ENCODE measurements at places on chromosomes 2 and 18.

- DNase-seq: no peak
These were observed 331.6 kb downstream of the CCDC85A start for GRCh38 chr2:56515399-56515798.

DNA sequence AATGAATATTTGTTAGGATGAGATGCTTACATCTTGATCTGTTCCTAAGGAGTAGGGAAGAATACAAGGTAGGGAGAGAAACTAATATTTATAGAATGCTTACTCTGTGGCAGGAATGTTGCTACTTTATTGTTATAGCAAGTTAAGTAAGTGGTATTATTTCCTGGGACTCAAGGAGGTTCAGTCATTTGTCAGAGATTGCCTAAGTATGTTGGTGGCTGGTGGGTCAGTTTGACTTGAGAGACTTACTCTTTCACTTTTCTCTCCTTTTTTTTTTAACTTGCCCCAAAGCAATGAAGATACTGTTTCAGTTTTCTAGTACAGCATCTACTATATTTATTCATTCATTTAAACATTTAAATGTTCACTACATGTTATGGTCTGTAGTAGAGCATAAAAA, 209.2 kb upstream of the STON1 start:
- no peak for DNase-seq

GRCh38 chr2:209767316-209767715, 4.3 kb upstream of the UNC80 start:
- no peak for DNase-seq

DNA sequence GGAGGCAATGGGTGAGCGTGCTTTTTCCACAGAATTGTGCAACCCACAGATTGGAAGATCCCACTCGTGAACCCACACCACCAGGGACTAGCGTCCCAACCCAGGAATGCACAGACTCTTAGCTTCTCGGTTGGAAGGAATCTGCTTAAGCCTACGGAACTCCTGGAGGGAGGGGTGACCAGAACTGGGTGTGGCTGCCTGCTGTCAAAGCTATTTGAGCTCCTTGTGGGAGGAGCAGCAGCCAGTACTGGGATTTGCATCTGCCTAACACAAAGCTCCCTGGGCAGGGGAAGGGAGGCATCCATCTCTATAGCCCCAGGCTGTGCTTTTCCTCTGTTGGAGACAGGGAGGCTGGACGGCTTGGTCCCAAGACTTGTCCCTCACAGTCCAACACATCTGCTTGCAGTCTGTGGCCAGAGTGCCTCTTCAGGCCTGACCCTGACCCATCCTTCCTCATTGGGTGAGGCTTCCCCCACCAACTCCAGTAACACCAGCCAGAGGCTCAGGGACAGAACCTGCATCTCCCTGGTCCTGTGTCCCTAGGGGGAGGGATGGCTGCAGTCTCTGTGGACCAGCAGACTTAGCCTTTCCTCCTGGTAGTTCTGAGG, 27.9 kb downstream of the HNMT start:
- no peak for DNase-seq

- no peak for DNase-seq
These were observed 223.7 kb upstream of the TRIB2 start for GRCh38 chr2:12493031-12493513.

- DNase-seq: no peak
These were observed 141.4 kb upstream of the LTBP1 start for GRCh38 chr2:32805104-32806095.

- no peak for DNase-seq
These were observed 99.3 kb downstream of the STK39 start for GRCh38 chr2:168147830-168148794.

DNA sequence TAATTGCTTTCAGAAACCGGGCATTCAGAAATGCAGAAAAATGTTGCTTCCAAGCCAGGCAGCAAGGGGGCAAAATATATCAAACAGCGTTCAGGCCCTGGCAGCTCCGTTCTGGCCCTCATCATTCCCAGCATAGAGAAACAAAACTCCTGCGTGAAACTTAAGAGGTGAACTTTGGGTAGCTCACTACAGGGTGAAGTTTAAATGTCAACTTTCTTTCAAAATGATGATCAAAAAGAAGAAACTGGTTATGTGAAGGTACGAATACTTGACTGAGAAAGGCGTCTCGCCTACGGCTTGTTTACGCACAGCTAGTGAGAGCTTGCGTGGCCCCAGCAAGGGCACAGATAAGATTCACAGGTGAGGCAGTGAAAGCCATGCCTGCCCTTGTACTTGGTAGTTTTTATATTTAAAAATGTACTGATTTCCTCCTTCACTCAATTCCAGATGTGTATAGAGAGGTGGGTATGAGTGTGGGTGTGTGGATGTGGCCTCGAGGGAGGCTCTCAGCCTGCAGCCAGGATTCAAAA, 127.5 kb downstream of the NFATC1 start:
- DNase-seq: no peak

DNA sequence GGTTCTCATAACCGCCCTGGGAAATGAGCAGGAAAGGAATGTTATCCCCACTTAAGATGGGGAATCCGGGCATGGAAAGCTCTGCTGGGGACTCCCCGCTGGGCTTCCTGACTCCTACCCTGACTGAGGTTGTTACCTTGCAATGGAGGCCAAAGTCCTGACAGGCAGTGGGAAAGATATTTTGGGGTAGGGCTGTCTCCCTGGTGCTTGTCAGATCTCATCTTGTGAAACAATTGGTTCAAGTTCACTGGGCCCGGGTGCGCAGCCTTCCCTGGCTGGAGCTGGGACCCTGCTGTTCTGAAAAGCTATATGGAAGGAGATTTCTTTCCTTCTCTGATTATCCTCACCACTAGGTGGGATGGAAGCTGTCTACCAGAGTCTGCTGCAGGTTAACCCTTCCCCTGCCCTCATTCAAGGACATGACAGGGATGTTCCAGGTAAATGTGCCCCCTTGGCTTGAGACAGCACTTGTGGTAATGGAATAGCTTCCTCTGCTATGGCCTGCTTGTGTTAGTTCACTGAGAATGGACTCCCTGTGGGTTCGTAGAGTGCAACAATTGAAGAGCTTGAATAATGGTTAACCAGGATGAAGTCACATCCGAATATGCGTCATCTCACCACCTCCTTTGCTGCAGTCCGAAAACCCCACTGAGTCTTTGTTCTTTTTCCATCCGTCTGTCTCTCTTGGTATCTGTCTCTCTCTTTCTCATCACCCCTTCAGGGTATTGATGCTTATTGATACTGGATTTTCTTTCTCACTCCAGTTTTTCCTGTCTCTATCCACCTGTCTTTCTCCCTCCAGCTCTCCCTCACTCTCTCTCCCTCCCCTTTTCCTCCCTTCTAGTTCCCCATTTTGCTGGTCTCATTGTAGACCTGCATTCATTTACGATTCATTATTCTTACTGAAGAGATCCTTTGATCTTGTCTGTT, 67.8 kb upstream of the EPAS1 start:
- peak; percentile 18 for DNase-seq

- no peak for DNase-seq
These were observed 23.8 kb upstream of the YWHAQ start for GRCh38 chr2:9654452-9655100.

- no peak for DNase-seq
These were observed 88.5 kb downstream of the FIGN start for GRCh38 chr2:163647300-163647699.

DNA sequence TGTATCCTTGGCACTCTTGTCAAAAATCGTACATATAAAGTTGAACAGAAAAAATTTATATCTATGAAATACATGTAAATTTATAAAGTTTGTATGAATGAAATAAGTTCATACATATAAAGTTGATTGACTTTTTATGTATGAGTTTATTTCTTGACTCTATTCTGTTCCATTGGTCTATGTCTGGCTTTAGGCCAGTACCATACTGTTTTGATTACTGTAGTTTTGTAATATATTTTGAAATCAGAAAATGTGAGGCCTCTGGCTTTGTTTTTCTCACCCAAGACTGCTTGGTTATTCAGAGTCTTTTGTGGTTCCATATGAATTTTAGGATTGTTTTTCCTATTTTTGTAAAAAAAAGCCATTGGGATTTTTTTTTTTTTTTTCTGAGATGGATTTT, 41.8 kb upstream of the SP9 start:
- no peak for DNase-seq

DNA sequence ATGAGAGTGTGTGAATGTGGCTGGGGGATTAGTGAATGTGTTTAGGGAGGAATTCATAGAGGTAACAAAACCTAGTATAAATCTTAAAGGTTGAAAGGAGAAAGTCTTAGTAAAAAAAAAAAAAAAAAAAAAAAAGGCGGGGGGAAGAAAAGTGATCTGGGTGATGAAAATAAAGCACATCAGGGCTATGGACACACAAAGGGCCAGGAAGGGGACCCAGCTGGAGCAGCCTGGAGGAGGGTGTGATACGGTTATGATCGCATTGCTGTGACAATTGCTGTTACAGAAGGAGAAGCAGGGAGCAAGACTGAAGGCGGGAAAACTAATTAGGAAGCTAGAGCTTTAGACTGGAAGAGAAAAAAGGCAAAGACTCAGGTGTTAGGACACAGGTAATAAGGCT, 85.4 kb downstream of the DLGAP1 start:
- no peak for DNase-seq

DNA sequence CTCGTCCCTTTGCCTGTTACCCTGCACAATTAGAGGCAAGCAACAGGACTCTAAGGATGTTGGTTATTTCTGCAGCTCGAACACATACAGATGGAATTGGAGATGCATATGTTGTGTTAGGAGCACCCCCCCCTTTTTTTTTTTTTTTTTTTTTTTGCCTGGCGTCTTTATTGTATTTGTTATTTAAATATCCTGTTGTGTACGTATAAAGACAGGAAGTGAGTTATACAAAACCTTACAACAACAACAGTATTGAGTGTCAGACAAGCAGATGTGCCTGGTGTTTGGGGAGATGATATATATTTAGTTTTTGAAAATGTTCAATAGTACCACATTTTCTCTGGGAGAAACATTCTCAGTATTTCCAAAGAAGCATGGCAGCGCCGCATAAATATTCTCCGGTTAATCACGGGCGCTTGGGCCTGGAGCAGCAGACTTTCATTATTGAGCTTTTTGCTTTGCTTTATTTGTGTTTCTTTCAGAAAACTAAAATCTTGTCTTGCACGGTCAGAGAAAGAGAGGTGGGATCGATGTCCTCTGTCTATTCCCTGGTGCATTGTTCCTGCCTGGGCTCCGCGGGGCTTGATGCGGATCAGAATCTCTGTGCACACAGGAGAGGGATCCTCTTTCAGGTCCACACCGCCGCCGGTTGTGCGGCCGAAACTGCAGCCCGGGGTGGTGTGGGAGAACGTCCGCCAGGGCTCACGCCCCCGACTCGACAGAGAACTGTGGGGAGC, 23.2 kb upstream of the ZNF516 start:
- DNase-seq: no peak

GRCh38 chr2:159070235-159070634, 101.8 kb downstream of the TANC1 start:
- DNase-seq: no peak

GRCh38 chr2:11744631-11745394, 1.6 kb upstream of the LPIN1 start:
- no peak for DNase-seq

DNA sequence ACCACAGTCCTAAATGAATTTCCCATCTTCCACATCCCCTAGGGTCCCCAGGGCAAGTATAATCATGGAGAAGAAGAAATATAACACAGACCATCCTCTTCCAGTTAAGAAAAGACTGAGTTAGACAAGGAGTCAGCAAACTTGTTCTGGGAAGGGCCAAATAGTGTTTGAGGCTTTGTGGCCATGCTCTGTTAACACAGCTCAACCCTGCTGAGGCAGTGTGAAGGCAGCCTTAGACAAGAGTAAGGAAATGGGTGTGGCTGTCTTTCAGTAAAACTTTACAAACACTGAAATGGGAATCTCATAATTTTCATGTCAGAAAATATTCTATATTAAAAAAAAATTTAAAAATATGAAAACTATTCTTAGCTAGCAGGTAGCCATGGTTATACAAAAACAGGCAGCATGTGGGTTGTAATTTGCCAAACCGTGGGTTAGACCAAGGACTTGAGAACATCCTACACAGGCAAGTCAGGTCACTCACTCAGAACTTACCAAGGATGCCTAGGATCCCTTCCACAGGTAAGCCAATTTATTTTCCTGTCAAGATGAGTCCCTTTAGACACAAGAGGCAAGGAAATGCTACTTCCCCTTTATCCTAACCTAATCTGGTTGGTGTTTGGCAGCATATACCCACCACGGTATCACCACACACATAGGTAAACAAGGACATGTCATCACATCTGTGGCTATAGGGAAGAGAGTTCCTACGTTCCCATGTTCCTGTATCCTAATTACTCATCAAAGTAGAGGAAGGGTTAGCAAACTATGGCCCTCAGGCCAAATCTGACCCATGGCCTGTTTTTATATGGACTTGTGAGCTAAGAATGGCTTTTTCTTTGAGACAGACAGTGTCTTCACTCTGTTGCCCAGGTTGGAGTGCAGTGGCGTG, 31.9 kb downstream of the C2orf74 start:
- DNase-seq: no peak

DNA sequence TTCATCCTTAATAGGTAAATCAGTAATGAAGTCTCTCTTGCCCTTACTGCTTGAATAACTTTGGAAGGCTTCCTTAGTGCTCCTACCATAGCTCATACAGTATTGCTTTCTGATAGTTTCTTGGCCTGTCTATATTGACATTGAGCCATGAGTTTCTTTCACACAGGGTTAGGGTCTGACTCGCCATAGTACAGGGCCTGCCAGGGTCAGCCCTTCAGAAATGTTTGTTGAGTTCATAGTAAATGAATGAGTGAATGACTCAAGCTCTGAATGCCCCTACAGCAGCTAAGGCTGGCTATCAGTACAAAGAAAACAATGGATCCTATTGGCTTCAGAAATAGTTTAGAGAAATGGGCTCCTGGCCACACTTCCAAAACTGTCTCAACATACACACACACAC, 65.0 kb upstream of the LRATD1 start:
- DNase-seq: no peak

GRCh38 chr2:184577743-184578142, 20.6 kb upstream of the ZNF804A start:
- DNase-seq: no peak

DNA sequence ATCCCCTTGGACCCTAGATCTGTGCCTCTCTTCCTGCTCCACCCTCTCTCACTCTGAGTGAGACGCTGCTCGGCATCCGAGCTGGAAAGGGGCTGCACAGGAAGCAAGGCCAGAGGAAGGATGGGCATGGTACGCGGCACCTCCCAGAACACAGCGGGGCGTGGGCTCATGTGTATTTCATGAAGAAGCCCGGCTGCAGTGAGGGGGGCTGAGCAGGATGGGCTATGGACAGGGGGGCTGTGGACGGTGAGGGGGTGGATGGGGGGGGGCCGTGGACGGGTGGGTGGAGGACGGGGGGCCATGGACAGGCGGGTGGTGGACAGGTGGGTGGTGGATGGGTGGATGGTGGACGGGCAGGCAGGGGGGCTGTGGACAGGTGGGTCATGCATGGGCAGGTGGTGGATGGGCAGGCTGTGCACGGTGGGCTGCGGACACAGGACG, 28.5 kb downstream of the SLC66A2 start:
- DNase-seq: no peak

DNA sequence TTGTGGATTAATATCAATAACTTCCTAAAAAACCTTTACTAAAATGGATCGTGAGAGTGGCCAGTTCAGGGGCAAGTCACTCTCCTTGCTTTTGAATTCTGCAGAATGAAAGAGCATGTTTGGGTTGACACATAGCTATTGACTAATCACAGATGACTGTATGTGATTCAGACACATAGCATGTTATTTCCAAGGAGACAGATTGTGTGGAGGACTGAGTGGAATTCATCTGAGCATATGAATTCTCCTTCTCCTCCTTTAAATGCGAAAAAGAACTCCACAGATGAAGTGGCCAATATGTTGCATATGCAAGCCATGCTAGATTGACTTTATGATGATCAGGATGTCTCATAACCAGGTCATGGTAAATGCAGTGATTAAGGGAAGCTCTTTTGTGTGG, 249.4 kb upstream of the FAM98A start:
- DNase-seq: no peak

GRCh38 chr2:230569298-230569697, 143.3 kb upstream of the CAB39 start:
- no peak for DNase-seq

All from GM18507 (cell line).